Stimulated activated CD4-positive, alpha-beta T cell treated with anti-CD3 and anti-CD28 coated beads, Interleukin-2, amount 100 ng/mL, for 4 hours (primary cell): ENCODE measurements at places on chromosomes 5 and 9.

GRCh38 chr5:155651-156410, 35.5 kb upstream of the LRRC14B start:
- DNase-seq = no peak

DNA sequence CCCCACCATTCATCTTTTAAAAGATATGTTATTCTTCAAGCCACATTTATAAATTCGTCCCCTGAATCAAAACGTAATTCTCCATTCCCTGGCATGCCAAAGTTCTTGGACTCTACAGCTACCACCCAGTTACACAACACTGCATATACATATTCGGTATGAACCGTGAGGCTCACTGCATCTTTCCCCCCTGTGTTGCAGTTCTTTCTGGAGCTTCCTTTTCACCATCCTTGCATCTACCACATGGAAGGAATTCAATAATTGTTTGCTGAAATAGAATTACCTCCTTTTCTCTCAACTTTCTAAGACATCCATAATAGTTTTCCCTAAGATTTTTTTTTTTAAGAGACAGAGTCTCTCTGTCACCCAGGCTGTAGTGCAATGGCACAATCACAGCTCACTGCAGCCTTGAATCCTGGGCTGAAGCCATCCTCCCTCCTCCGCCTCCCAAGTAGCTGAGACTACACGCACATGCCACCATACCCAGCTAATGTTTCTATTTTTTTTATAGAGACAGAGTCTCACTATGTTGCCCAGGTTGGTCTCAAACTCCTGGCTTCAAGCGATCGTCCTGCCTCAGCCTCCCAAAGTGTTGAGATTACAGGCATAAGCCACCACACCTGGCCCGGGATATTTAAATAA, 3.3 kb downstream of the LPAR1 start:
- no peak for DNase-seq

GRCh38 chr5:76845890-76846289, 3.9 kb upstream of the S100Z start:
- no peak for DNase-seq

DNA sequence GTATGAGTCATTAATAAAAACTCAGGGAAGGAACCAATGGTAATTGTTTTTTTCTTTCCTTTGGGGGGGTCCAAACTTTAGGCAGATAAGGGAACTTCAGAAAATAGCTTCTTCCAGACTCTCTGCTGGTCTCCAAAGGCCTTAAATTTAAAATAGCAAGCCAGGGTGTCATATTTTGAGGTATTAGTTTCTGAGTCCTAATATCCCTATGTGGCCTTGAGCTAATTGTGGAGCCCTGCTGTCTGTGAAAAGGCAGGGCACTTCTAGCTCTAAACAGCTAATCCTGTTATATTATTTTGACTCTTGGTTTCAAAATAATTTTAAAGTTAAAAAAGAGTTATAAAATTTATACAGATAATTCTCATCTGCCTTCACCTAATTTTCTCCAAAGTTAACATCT, 195.7 kb upstream of the PPP1R2B start:
- no peak for DNase-seq

DNA sequence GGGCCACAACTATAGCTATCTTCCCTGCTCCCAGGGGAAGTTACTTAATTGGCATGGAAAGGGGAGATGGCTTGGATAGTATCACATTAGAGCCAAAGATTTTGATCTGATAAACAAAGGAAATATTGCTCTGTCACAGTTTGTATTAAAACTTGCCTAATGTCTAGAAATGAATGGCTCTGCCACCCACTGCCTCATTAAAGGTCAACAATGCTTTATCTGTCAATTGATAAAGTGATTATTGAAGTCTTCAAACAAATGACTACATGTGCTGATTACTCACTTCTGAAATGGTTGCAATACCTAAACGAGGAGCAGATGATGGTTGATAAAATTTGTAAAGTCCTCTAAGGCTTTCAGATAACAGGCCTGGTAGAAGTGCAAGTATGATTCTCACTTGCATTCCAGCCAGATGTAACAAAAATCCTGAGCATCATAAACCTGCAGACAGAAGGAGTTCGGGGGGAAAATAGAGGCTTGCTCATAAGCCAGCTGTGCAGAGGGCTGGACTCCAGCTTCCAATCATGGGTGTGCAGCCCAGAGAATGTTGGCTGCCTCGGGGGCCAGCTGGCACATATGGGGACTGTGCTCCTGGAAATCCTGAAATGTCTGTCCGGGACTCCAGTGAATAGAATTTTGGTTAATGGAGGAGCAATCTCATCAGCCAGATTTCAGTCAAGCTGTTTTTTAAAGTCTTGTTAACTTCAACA, 200.5 kb upstream of the SLC27A6 start:
- DNase-seq = no peak

GRCh38 chr5:143168171-143168741, 235.2 kb downstream of the NR3C1 start:
- DNase-seq = no peak

GRCh38 chr9:134736791-134737497, 95.3 kb downstream of the COL5A1 start:
- DNase-seq = no peak

DNA sequence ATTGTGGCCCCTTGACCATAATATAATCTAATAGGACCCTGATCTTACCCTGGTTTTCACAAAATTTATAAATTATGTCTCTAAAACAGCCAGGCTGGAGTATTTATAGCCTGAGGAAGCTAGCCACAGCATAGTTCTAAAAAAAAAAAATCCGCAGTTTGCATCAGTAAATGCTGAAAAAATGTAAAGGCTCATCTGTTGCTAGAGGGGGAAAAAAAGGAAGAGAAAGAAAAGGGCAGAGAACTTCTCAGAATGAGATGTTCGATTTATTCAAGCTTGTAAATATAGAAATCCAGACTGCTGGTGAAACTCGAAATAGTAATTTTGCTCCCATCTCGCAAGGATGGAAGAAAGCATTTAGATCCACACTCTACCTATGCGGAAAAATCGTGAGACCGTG, 467.5 kb downstream of the NTRK2 start:
- DNase-seq = no peak

DNA sequence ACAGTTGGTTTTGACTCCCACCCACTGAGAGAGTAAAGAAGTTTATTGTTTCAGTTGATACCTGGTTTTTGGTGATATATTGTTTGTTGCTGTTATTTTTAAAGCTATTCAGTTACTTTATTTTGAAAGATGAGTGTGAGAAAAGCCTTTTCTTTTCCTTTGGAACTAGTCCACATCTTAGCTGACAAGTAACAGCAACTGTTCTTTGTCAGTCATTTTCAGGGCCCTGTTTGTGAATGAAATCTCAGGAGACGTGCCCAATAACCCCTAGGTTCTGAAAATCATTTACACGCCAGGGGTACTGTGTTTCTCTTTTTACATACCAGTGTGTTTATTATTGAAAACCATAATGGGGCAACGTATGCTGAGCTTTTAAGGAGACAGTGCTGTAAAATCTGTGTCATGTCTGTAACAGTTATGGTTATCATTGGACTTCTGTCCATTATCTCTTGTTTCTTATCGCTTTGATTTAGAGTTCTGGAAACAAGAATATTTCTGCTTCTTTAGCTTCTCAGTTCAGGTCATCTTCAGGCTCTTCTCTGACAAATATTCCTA, 75.0 kb downstream of the LIX1 start:
- no peak for DNase-seq
